ENCODE measurements at places on chromosomes 4 and X. TPM values are rescaled to one million over a fixed set of nuclear protein-coding genes. Genes with fewer than 3 reads are reported as not detected.

DNA sequence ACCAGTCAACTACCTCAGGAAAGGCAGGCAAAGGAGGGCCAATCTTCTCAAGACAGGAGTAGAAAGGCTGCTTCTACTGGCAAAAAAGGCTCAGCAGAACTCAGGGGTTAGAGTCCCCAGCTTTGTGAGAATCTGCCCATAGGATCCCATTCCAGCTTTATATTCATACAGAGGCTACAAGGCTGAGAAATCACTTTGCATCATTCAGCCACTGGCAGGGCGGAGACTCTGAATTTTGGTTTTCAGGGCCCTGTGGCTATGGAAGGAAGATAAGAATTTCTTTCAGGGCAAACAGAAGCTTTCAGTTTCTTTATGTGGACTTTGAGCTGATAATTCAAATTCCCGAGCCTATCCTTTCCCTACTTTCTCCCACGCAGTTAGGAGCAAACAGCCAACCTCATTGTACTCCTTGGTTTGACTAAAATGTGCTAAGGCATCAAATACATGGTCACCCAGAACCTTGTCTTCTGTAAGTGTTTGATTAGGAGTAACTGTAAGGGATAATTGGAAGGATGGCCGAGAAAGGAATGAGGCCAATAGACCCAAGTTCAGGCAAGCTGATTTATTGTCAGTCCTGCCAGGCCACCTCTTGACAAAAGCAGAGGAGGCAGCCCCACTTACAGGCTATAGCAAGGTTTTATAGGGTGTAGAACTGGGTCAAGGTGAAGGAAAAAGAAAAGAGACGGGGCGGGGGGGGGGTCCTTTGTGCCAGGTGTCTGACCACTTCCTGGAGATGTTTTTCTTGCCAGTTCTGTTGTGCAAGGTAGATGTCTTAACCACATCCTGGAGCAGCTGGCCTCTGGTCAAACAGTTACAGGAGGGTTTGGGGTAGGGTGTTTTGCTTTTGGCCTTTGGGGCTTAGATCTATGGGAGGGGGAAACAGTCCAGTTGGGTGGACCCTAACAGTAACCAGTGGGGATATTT, 165.3 kb upstream of the PPP1R2C start:
- DNase-seq = no peak

GRCh38 chrX:20431486-20431885, 164.8 kb upstream of the RPS6KA3 start:
- no peak for DNase-seq

DNA sequence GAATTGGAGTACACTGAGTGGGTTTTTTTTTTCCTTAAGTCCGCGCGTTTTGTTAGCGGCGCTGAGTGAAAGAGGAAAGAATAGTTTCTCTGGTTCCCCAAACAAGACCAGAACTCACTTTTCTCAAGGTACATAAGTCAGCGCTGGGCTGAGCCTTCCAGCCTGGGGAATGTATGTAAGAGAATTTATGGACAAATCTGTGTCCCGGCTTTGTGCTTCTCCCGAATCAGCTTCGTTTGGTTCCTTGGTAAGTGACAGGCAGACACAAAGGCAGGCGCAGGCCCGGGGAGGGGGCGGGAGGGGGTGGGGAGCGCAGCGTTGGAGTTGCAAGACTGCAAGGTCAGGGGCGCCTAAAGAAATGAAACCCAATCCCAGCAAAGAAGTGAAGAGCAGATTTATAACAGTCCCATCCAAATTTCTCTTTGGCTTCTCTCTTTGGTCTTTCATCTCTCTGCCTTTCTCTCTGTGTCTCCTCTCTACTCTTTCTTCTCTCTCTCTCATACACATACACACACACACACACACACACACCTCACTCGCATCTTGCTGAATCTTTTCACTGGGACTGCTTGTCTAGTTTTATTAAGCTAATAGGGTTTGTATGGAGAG, 981 bp downstream of the TET2 start:
- peak; percentile 16 for DNase-seq

DNA sequence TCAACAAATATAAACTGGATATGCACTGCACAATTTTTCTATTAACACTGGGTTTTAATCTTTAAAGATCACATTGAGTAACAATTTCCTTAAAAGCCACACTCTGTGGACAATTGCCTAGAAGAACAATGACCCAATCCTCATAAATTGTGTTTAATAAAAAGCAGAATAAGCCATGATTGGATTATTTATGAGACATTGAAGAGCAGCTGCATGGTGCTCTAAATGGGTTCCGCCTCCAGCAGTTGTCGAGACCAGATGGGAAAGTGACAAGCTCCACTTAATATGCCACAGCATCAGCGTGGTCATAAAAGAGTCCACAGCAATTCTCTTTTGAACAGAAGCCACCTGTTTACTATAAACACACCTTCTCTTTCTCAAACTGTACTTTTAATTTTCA, 635.2 kb upstream of the FRG1 start:
- no peak for DNase-seq

DNA sequence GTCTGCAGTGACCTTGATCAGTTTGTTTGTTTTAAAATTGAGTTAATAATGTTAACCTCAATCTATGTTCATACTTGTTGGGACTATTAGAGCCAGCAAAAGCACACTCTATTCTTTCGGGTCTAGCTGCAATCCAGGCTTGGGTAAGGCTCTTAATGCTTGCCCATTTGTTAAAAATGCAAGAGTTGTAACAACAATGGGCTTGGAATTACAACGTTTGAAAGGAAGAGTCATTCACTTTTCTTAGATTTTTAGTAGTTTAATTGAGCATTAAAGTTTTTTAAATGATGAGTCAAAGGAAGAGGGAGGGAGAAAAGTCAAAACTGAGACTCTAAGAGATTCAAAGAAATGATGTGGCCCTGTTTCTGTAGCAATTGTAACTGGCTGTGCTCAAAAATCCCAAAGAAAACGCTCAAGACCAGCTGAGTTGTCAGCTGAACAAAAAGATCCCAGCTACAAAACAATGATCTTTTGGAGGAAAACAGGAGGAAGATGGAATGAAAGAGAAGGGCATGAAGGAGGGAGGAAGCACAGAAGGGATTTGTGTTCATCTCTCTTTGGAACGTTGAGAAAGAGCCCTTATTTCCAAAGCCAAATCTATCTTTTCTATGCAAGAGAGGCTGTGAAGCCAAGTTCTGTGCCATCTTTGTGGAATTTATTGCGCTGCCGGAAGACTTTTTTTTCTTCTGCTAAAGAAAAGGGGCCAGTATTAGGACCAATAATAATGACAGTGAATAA, 5.5 kb downstream of the SCD5 start:
- peak; percentile 19 for DNase-seq

DNA sequence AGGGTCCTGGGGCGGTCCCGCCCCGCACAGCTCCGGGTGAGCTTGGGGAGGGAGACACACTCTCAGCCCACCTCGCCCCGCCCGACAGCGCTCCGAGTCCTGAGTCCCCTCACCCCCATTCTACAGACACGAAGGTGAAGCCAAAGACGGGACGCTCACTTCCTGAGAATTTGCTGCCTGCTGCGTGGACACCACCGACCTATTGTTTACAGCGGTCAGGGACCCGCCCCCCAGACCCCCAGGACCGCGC, 796 bp upstream of the ZNF141 start:
- DNase-seq = no peak

DNA sequence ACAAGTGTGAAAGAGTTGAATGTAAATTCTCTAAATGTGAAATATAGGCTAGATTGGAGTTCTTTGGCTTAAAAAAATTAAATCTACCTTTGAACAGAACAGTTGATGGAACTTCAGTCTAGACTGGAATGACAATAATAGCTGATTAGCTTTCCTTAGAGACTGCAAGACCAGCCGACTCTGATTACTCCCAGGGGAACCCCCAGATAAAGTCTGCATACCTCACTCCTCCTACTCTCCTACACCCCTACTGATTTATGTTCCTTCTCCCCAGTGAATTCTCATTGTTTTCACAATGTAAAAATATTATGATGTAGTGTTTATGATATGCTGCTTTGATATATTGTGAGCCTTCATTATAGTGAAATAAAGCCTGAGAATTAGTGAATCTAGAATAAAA, 241.3 kb downstream of the CFAP299 start:
- DNase-seq = no peak

GRCh38 chrX:72025236-72025770, 106.4 kb downstream of the RTL5 start:
- DNase-seq = no peak

- DNase-seq = no peak
Observed at GRCh38 chr4:3213106-3213425, 35.9 kb upstream of the MSANTD1 start.

GRCh38 chrX:48021026-48021900, 14.5 kb downstream of the SPACA5 start:
- peak; percentile 67 for DNase-seq

DNA sequence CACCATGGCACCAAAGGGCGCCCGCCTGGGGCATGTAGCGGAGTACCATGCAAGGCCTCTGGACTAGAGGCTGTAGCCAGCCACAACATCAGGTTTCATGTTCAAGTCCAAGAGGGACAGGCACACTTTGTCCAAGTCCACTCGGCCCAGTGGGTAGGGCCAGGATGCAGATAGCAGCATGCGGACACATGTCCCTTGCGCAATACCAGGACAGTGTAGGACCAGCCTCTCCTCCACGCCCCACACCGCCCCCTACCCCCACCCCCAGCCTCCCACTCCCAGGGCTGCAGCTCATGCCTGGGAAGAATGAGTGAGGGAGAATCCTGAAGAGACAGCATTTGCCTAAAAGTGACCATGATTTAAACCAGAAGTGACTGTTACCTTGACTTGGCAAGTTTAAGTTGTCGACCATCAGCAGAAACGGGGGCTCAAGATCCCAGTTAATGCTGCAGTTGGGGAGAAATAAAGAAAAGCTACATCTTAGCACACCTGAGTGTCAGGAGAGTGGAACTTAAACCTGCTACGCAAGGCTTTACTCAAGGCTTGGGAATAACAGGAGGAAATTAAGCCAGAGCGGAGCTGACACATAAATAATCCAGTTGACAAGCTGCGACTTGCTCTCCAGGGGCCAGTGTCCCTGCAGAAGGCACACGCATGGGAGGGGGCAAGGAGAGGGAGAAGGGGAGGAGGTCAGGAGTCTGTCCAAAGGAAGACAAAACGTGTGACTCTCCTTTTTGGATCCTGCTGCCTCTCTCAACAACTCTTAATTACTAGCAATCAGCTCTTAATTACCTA, 221.7 kb downstream of the BCOR start:
- DNase-seq = no peak

GRCh38 chr4:89373394-89373793, 65.8 kb upstream of the GPRIN3 start:
- DNase-seq = no peak

GRCh38 chr4:78863991-78864390, 75.2 kb downstream of the PAQR3 start:
- DNase-seq = no peak

DNA sequence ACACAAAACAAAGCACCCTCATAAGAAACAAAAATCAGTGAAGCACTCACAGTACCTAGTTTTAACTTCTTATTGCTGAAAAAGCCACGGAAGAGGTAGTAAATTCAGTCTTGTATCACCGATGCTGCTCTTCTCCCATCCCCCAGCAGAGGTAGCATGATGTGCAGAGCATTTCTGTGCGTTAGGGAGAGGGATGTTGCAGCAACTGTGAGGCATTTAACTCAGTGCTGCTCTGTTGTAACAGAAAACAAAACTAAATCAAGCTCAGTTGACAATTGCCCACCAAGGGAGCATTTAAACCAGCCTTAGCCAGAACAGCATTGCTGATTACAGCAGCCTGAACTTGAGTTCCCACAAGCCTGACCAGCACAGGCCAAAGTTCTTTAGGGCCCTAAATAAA, 1279.7 kb upstream of the ADGRL3 start:
- DNase-seq = no peak

DNA sequence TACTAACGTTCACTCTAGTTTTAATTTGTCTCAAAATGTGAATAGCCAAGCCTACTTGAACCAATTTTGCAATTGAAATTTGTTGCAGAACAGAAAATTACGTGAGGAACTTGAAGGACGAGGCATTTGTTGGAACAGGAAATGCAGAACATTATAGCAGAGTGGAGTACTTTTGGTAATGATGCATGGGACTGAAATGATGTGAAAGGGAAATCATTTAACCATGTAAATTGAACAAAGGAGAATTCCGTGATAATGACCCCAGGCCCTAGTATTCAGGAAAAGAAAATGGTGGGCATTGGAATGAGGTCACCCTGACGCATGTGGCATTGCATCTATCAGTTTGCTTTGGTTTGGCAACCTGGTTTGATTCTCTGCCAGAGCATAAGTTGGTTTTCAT, 44.9 kb upstream of the BEND4 start:
- no peak for DNase-seq

- no peak for DNase-seq
Observed at GRCh38 chr4:110483516-110483915, 7.6 kb downstream of the ENPEP start.

DNA sequence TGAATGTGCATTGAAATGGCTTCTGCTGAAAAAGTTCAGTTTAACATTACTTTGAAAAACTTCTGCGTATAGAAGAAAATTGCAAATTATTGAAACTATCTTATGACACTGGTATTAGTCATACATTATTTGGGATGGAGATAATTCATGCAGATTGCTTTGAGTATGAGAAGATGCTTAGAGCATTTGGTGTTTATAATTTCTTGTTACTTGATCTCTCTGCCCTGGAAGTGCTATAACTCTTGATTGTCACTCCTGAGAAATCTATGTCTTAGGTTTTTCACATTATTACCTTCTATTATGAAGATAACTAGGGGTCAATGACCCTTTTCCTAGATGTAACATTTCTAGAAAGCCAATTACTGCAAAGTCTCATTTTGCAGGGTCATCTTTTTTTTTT, 36.4 kb downstream of the TMEM131L start:
- DNase-seq = no peak

DNA sequence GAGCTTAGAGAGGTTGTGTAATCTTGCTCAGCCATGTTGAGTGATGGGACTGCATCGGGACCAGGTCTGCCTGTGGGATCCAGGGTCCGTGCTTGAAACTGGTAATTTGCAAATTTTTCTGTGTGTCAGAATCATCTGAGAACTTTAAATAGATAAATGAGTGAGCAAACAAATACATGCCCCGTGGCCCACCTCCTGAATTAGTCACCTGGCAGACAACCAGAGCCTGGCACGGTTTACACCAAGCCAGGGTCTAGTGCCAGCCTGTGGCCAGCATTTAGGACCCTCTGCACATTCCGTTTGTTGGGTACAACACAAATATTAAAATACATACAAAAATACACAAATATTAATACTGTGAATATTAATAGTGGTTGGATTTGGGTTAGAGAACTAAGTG, 90.6 kb upstream of the STOX2 start:
- DNase-seq = no peak

DNA sequence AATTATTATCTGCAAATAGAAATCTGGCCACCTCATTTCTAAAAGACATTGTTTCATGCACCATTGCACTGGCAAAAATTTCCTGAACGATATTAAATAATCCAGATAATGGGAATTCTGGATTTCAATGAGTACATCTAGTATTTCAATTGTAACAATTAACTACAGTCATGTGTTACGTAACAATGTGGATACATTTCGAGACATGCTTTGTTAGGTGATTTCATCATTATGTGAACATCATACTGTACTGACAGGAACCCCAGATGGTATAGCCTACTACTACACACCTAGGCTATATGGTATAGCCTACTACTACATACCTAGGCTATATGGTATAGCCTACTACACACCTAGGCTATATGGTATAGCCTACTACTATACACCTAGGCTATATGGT, 14.8 kb downstream of the LAMTOR3 start:
- no peak for DNase-seq

The ATP8A1 gene
- total RNA-seq = 174 TPM

The KDM6A gene
- total RNA-seq = 63.2 TPM

The ACE2 gene
- 0.64 TPM for total RNA-seq

The ELOVL6 gene
- 35.3 TPM for total RNA-seq

The KIAA1210 gene
- total RNA-seq = 0.36 TPM

The UXT gene
- total RNA-seq = 32.8 TPM

The SMR3B gene
- total RNA-seq = not detected

The PCDH7 gene
- 92.5 TPM for total RNA-seq

The SMIM10 gene
- 1.1 TPM for total RNA-seq

Measured in cerebellum (tissue), 4 donors.